Cerebellar cortex (tissue), 1 donor: ENCODE measurements at places on chromosomes 7 and 10.

- no peak for DNase-seq
Observed at GRCh38 chr10:36148207-36148606, 506.1 kb upstream of the FZD8 start.

GRCh38 chr10:92640107-92640506, 47.2 kb downstream of the KIF11 start:
- DNase-seq: no peak

DNA sequence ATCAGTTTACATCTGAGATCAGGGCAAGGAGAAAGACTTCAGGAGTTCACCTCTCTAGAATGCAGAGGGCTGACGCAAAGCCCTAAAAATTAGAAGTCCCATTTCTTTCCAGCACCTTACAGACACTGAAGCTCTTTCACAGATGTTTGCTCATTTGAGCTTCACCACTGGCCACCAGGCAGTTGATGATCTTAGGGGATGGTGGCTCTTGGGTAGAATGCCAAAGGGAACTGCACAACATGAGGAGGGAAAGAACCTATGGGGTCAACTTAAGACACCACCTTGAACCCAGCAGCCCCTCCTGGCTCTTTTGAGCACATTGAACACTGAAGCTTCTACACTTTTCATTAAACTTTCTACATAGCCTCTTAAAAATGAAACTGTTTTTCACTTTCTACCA, 390.3 kb upstream of the CELF2 start:
- DNase-seq: no peak

DNA sequence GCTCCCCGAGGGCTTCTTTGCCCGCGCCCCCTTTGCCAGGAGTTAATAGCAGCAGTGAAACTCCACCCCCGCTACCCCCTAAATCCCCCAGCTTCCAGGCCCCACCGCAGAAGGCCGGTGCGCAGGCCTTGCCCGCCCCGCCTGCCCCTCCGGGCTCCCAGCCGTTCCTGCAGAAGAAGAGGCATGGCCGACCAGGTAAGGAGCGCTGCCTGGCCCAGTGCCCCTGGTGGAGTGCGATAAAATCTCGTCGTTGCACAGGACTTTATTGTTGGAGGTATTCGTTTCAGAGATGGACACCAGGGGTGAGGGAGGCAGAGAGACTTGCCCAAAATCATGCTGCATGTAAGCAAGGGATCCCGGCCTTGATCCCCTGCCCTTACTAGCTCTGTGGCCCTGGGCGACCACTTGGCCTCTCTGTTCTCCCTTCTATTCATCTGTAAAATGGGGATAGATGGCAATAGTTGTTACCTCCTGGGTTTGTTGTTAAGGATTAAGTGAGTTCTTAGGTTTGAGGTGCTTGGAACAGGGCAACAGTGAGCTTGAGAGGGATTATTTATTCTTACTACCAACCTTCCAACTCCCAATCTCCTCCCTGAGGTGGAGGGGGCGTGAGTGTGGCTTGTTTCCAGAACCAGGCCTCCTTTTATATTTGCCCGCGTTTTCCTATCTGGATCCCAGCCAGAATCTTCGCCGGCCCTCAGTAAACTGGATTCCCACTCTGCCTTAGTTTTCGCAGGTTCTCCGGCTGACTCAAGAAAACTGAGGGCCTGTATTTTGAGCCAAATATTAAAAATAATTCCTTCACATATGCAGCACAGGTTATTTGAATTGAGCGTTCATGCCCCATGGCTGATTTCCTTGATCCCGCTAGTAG, 78.3 kb downstream of the WIPF3 start:
- DNase-seq: peak; percentile 44

- DNase-seq: no peak
Observed at GRCh38 chr10:60513281-60513680, 123.6 kb upstream of the ANK3 start.

DNA sequence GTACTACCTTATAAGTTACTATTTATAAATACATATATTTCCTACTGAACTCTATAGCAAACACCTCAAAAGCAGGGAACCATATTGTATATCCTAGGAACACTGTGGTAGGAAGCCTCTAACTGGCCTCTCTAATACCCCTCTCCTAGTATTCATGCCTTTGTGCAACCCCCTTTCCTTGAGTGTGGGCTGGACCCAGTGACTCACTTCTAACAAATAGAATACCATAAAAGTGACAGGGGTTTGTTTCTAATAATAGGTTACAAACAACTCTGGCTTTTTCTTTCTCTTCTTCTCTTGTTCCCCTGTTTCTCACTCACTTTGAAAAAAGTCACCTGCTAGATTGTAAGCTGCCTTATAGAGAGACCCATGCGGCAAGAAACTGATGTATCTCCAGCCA, 51.6 kb upstream of the MACC1 start:
- no peak for DNase-seq

GRCh38 chr7:140049339-140050024, 13.3 kb downstream of the PARP12 start:
- no peak for DNase-seq

- DNase-seq: peak; percentile 19
Observed at GRCh38 chr10:91006001-91006751, 85.3 kb upstream of the ANKRD1 start.

GRCh38 chr10:34723750-34724149, 91.3 kb downstream of the PARD3 start:
- DNase-seq: peak; percentile 49

DNA sequence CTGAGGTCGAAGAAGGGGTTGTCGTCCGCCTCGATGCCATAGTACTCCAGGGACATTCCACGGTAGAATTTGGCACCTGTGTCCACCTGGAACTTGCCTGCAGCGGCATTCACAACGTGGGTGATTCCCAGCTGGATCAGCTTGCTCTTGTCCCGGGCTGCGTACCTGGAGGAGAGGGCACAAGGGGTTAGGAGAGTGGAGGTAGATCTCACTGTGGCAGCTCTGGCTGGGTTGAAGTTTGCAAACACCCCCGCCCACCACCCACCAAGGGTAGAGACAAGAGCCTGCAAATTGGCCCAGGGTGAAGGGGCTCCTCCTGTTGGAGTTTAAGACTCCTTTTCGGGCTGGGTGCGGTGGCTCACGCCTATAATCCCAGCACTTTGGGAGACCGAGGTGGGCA, 15.8 kb upstream of the SAMD8 start:
- no peak for DNase-seq
